ENCODE measurements at places on chromosomes 5 and 9. TPM values are rescaled to one million over a fixed set of nuclear protein-coding genes. Genes with fewer than 3 reads are reported as not detected.

HMGXB3 gene
- 55.7 TPM for total RNA-seq

ENHO gene
- total RNA-seq: 4.1 TPM

HAPLN1 gene
- 42.1 TPM for total RNA-seq

SLC46A2 gene
- not detected for total RNA-seq

PCDHGA8 gene
- 2.6 TPM for total RNA-seq

CFAP157 gene
- total RNA-seq: 0.85 TPM

OTP gene
- not detected for total RNA-seq

ACO1 gene
- 30.6 TPM for total RNA-seq

LPAR1 gene
- total RNA-seq: 5.6 TPM

TEX48 gene
- total RNA-seq: not detected

CDKN2B gene
- 1.8 TPM for total RNA-seq

PCDH12 gene
- 64.0 TPM for total RNA-seq

LSM11 gene
- 6.0 TPM for total RNA-seq

ZNF608 gene
- 88.0 TPM for total RNA-seq

AGGF1 gene
- total RNA-seq: 18.1 TPM

AJM1 gene
- 0.80 TPM for total RNA-seq

FOXD4L6 gene
- total RNA-seq: not detected

FBN2 gene
- total RNA-seq: 106 TPM

FAM151B gene
- 2.1 TPM for total RNA-seq

PLCXD3 gene
- 0.26 TPM for total RNA-seq

JADE2 gene
- 3.0 TPM for total RNA-seq

TAF11L5 gene
- total RNA-seq: not detected

CKMT2 gene
- 0.18 TPM for total RNA-seq

HMMR gene
- 8.6 TPM for total RNA-seq

CDH9 gene
- not detected for total RNA-seq

IRX4 gene
- 0.72 TPM for total RNA-seq

CATSPER3 gene
- 0.33 TPM for total RNA-seq

F12 gene
- total RNA-seq: 1.4 TPM

WDR31 gene
- 0.95 TPM for total RNA-seq

PLAC8L1 gene
- total RNA-seq: 0.80 TPM

Data from endothelial cell (in vitro differentiated cells).